CD4-positive, alpha-beta memory T cell (primary cell): ENCODE measurements at places on chromosomes 1 and 21.

DNA sequence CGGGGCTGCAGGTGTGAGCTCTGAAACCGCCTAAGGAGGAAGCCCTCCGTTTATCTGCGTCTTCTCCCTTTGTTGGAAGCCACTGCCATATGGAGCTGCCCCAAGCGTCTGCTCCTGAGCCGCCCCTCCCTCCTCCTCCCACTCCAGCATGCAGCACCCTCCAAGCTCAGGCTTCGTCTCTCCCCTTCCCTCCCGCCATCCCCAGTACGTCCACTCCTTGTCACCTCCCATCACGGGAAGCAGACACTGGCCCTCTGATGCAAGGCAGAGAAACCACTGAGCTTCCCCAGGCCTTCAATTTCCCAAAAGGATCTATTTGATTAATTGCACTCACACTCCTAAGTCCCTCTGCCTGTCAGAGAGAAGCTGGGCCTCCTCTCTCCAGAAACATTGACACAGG lies 52.5 kb downstream of the NFASC start:
- no peak overlapping the region for H3K27ac ChIP-seq
- H3K36me3 ChIP-seq = no peaks in the 10 kb centered on the region
- H3K4me1 ChIP-seq = no peaks in the 10 kb centered on the region
- H3K4me3 ChIP-seq = no peak overlapping the region

- H3K4me1 ChIP-seq = no peaks in the 10 kb centered on the region
- no peak overlapping the region for H3K27ac ChIP-seq
- H3K4me3 ChIP-seq = no peak overlapping the region
- H3K36me3 ChIP-seq = peaks cover 72% of the 10 kb centered on the region
- no peak for DNase-seq
- H3K27me3 ChIP-seq = no peaks in the 10 kb centered on the region
These were observed 45.4 kb downstream of the SLC45A1 start for GRCh38 chr1:8363186-8363766.

DNA sequence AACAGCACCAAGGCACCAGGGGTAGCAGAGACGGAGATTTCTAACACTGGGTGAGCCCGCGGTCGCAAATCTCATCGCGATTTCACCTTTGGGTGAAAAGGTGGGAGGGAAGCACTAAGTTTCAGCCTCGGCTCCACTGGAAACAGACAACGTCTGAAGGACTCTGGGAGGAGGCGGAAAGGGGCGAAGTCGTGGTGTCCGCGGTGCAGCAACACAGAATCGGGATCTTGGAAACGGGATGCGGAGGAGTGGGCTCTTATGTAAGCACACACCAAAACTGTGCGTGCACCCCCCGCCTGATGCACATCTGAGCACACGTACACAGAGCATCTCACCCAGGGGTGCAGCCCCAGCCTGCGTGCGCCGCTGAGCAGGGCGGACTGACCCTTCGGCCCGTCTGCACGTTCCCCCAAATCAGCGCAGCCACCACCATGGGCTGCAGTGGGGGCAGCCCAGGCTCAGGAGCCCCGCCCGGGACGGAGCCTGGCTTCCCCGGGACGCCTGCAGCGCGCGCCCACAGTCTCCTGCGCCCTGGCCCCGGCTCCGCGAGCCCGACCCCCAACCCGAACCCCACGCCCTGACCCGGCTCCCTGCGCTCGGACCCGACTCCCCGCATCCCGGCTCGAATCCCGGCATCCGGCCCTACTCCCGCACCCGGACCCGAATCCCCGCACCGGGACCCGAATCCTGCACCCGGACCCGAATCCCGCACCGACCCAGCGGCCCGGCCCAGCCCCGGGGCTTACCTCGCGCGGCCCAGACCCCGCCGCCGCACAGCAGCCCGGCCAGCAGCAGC lies 670 bp downstream of the CLSTN1 start:
- peak; percentile 24 for DNase-seq
- no peaks in the 10 kb centered on the region for H3K27me3 ChIP-seq
- H3K4me1 ChIP-seq = peaks cover 55% of the 10 kb centered on the region
- peak overlapping the region; percentile 55 for H3K27ac ChIP-seq

- DNase-seq = no peak
- no peak overlapping the region for H3K4me3 ChIP-seq
- H3K27me3 ChIP-seq = no peaks in the 10 kb centered on the region
- peaks cover 31% of the 10 kb centered on the region for H3K4me1 ChIP-seq
These were observed 4.2 kb upstream of the LINGO4 start for GRCh38 chr1:151809290-151809984.

DNA sequence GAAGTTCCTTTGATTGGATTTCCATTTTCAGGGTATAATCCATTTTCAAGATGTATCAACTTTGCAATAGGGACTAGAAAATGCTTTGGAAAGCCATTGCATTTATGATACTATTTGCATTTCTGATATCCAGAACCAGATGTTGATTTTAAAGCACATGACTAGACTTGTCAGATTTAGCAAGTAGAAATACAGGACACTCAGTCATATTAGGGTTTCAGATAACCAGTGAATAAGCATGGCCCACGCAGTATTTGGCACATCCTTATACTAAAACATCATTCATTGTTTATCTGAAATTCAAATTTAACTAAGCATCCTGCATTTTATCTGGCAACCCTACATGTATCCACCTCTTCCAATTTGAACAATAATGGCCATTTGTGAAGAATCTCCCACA lies 113.3 kb upstream of the DPT start:
- no peaks in the 10 kb centered on the region for H3K27me3 ChIP-seq
- no peak overlapping the region for H3K27ac ChIP-seq
- H3K4me1 ChIP-seq = no peaks in the 10 kb centered on the region
- no peaks in the 10 kb centered on the region for H3K36me3 ChIP-seq

- no peaks in the 10 kb centered on the region for H3K27me3 ChIP-seq
- H3K36me3 ChIP-seq = no peaks in the 10 kb centered on the region
- no peak overlapping the region for H3K27ac ChIP-seq
- no peak overlapping the region for H3K4me3 ChIP-seq
These were observed 26.1 kb downstream of the PALMD start for GRCh38 chr1:99672038-99672437.

- no peaks in the 10 kb centered on the region for H3K27me3 ChIP-seq
- no peak overlapping the region for H3K4me3 ChIP-seq
- H3K36me3 ChIP-seq = no peaks in the 10 kb centered on the region
These were observed 6.7 kb downstream of the CR1L start for GRCh38 chr1:207651583-207651982.

DNA sequence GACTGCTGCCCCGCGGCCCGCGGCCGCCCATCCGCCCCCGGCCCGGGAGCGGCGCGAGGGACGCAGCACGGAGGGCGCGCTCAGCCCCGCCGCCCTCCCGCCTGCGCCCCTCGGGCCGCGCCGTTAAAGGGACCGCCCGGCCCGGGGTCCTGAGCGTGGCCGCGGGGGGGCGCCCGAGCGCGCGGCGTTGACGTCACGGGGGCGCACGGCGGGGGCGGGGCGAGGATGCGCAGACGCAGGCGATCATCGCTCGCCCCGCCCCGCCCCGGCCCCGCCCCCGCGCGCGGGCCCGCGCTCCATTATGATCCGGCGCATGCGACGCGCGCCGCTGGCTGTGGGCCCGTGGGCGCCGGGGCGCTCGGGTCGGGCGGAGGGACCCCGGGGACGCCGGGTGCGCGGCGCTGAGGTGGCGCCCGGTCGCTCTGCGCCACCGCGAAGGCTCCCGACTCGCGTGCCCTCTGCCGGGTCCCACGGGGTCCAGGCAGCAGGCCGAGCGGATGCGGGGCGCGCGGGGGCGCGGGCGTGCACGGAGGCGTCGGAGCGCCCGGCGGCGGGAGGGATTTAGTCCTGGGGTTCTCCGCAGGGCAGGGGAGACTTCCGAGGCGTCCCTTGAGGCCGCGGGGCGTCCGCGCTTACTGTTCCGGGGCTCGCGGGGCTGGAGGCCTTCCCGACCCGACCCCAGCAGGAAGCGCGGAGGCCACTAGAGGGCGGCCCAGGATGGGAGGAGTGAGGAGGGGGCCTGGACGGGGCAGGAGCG lies at the start of gene DVL1:
TSS of gene DVL1 (minus strand) at position 163 of the 757 bp plus-strand sequence. CDS start 353 bp downstream, outside the sequence.
- H3K27ac ChIP-seq = peak within 1 kb of the TSS; percentile 43
- peaks cover 25% of the 10 kb centered on the region for H3K4me1 ChIP-seq
- no peak within 1 kb of the TSS for H3K4me3 ChIP-seq
- H3K27me3 ChIP-seq = no peaks in the 10 kb centered on the region
- H3K36me3 ChIP-seq = no peaks in the 10 kb centered on the region
